ENCODE measurements at places on chromosomes 5 and 9.

DNA sequence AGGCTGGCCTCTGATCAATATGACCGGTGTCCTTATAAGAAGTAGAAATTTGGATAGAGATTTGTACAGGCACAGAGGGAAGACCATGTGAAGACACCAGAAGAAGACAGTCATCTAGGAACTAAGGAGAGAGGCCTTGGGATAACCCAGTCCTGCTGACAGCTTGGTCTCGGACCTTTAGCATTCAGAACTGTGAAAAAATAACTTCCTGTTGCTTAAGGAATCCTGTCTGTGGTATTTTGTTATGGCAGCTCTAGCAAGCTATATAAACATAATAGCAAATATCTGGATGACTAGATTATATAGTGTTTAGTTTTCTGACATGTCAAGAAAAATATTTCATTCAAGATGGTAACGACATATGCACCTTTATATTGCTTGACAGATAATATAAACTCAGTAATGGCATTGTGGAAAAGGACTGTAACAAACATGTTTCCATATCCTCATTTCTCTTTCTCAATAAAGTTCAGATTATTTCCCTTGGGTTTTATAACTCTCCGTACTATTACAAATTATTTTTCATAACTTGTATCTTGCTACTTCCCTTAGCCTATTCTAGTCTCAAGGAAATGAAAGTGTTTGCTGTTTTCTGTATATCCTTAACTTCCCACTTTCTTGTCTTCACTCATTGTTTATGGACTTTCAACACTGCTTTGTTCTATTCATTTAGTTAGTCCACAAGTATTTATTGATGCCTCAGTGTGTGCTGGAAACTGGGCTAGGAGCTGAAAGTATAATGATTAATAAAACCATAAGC is 62.4 kb downstream of the KIAA1958 start:
- DNase-seq: no peak

GRCh38 chr5:180291943-180292831 is at the start of gene MAPK9:
MAPK9 (minus strand) TSS chr5:180292083; CDS start chr5:180280561, 11,522 bp downstream.
- peak; percentile 87 for DNase-seq

DNA sequence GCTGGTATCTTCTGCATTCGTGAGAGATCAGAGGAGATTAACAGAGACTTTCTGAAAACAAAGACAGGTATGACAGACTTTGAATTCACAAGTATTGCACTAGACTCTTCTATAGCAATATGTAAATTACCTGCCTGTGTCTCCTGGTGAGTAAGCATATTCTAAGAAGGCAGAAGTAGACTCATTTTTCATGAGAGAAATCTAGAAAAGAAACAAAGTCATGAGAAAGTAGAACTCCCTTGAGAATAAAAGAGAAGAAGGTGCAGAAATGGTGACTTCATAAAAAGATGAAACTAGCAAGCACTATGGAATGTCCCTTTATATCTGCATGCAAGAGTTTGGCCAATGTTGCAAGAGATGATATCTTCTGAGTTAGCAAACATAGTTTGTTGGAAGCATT is 419.8 kb downstream of the DMRT2 start:
- DNase-seq: no peak

GRCh38 chr5:9392625-9393024 is 153.2 kb downstream of the SEMA5A start:
- no peak for DNase-seq

- DNase-seq: peak; percentile 76
Measured at GRCh38 chr9:1031951-1032601, 18.1 kb upstream of the DMRT2 start.

DNA sequence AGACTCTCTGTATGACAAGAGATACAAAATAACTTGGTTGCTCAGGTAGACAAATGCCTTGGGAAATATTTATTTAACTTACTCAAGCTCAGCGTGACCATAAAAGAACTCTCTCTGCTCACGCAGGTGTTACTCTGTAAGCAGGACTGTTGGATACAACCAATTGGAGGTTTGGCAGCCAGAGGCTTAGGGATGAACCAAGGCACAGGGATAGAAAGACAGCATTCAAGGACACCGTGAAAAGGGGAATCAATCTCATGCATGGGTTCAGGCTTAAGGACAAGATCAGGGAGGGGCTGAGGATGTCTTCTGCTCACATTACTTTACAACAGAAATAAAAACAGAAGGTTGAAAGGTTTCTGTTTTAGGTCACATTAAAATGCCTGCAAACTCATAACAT is 389.0 kb upstream of the BRINP1 start:
- DNase-seq: no peak

DNA sequence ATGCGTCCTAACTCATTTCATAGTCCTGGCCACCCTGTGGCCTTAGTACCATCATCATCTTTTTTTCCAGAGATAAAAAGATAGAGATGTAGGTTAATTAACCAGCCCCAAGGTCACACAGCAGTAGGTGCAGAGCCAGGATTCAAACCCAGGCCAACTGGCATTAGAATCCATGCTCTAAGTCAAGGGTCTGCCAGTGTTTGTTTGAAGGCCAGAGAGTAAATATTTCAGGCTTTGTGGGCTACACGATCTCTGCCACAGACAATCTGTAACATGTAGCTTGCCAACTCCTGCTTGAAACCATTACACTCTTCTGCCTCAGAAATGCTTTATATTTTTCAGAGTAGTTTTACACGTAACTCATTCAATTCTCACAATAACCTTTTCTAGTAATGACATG is 119.6 kb downstream of the EFNA5 start:
- DNase-seq: no peak

DNA sequence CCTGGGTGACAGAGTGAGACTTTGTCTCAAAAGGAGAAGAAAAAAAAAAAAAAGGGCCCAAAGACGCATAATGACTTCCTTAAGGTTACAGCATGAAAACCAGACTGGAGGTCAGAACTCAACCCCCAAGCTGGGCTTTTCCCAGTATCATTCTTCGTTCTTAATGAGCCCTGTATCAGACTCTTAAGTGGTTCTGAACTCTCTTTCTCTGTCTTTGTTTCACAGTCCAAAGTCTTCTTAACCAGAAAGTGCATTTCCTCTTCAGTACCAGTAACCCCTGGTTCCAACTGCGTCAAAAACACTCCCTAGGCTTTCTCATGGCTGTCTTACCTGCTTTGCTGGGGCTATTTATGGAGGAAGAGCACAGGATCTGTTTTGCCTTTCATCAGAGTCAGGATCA is 38.4 kb upstream of the SHB start:
- no peak for DNase-seq

- DNase-seq: no peak
Measured at GRCh38 chr5:111495159-111495558, 17.2 kb downstream of the STARD4 start.

GRCh38 chr5:30392897-30393296 is 800.6 kb upstream of the CDH6 start:
- no peak for DNase-seq

- no peak for DNase-seq
Measured at GRCh38 chr9:8649160-8649559, 849.6 kb upstream of the DMAC1 start.

GRCh38 chr9:9598723-9599122 is 1014.1 kb downstream of the PTPRD start:
- no peak for DNase-seq

DNA sequence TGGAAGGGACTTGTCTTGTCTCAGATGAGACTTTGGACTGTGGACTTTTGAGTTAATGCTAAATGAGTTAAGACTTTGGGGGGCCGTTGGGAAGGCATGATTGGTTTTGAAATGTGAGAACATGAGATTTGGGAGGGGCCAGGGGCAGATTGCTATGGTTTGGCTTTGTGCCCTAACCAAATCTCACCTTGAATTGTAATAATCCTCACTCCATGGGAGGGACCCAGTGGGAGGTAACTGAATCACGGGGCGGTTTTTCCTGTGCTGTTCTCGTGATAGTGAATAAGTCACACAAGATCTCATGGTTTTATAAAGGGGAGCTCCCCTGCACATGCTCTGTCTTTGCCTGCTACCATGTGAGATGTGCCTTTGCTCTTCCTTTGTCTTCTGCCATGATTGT is 72.1 kb downstream of the RAI14 start:
- no peak for DNase-seq

- DNase-seq: no peak
Measured at GRCh38 chr5:30930736-30931135, 262.8 kb upstream of the CDH6 start.

DNA sequence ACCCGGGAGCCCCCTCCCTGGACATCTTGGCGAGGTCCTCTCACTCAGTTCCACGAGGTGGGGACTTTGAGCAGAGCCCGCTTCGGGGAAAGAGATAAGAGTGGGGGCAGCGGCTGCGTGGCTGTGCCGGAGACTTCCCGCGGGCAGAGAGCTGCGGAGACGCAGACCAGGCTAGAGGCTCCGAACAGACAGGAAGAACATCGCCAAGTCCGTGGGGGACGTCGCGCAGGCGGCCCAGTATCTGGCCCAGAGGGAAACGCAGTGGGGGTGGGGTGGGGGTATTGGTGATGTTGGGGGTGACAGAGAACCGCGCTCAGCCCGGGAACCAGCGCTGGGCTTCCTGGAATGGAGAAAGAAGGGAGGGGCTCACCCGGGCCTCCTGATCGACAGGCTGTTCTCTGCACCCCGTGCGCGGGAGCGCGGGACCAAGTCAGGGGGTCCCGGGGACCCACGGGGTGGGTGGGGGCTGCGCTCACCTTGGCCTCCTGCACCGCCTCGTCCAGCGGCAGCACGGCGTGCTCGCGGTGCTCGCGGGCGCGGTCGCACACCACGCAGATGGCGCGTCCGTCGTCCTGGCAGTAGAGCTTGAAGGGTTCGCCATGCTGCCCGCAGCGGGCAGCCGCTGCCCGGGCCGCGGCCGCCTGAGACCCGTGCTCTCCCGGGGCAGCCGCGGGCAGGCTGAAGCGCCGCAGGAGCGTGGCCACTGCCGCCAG is 727 bp downstream of the TRIM7 start:
- DNase-seq: no peak

DNA sequence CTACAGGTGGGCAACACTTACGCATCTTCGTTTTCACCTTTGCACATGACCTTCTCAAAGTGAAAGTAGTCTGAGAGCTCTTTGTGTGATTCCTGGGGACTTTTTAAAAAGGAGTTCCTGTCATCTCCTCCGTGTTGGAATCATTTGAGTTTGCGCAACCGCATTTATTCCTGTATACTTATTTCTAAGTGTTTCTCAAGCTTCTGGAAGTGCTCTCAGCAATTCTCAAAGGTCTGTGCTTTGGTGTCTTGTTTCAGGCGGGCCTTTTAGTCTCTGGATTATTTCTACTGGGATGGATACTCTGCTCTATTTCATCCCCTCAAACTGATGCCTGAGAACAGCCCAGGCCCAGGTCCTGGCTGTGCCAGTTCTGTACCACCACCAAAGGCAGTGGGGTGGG is 226.5 kb upstream of the TUT7 start:
- no peak for DNase-seq
